ENCODE measurements at places on chromosomes 4 and X.

- H3K4me3 ChIP-seq: no peak overlapping the region
- no peak for DNase-seq
- no peaks in the 10 kb centered on the region for H3K4me1 ChIP-seq
Measured at GRCh38 chr4:1554876-1555265, 129.2 kb downstream of the FAM53A start.

DNA sequence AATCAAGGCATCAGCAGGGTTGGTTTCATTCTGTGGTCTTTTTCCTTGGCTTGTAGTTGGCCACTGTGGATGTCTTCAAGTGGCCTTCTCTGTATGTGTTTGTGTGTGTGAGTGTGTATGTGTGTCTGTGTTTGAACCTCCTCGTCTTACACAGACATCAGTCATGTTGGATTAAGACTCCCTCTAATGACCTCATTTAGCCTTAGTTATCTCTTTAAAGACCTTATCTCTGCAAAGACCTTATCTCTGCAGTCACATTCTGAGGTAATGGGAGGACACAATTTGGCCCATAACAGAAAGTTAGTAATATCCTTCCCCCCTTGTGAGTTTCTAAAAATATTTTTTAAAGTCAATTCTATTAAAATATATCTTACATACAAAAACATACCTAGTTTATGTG, 126.7 kb downstream of the EMCN start:
- H3K27me3 ChIP-seq: no peaks in the 10 kb centered on the region
- no peaks in the 10 kb centered on the region for H3K4me1 ChIP-seq
- H3K4me3 ChIP-seq: no peak overlapping the region
- no peak for DNase-seq
- H3K36me3 ChIP-seq: no peaks in the 10 kb centered on the region
- H3K27ac ChIP-seq: no peak overlapping the region

- peaks cover 19% of the 10 kb centered on the region for H3K36me3 ChIP-seq
- H3K27me3 ChIP-seq: no peaks in the 10 kb centered on the region
- no peak overlapping the region for H3K27ac ChIP-seq
- no peaks in the 10 kb centered on the region for H3K4me1 ChIP-seq
- no peak overlapping the region for H3K4me3 ChIP-seq
- no peak for DNase-seq
Measured at GRCh38 chr4:20724915-20725314, 24.7 kb downstream of the PACRGL start.

GRCh38 chrX:46381630-46382029, 163.6 kb downstream of the ZNF674 start:
- no peak for DNase-seq
- no peaks in the 10 kb centered on the region for H3K36me3 ChIP-seq
- H3K4me1 ChIP-seq: no peaks in the 10 kb centered on the region
- H3K4me3 ChIP-seq: no peak overlapping the region
- no peaks in the 10 kb centered on the region for H3K27me3 ChIP-seq
- H3K27ac ChIP-seq: no peak overlapping the region

DNA sequence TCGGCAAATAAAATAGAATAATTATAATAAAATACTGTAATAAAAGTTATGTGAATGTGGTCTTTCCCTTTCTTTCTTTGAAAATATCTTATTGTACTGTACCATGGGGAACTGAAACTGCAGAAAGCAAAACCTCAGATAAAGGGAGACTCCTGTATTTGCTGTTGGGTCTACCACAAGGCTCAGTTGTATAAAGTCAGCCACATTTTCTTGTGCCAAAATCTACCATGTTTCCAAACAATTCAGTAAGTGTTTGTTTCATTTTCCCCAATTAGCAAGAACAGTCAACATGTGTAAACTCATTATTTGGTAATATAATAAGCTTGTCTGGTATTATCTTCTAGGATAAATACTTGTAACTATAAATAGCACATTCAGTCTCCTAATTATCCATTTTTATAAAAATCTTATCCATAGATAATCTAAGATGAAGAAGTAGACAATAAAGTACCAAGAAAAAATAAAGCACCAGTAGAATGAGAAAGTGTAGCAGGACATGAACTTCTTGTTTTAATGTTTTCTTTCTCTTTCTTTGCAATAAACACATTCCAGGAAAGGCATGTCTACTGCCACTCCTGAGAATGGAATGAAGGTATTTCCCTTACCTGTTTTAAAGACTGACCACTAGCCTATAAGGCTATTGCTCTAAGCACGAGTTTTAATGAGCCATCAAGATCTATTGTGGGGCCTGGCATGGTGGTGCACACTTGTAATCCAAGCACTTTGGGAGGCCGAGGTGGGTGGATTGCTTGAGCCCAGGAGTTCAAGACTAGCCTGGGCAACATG, 15.0 kb upstream of the OTUD4 start:
- no peaks in the 10 kb centered on the region for H3K36me3 ChIP-seq
- no peaks in the 10 kb centered on the region for H3K4me1 ChIP-seq
- no peaks in the 10 kb centered on the region for H3K27me3 ChIP-seq
- no peak overlapping the region for H3K27ac ChIP-seq

GRCh38 chrX:110804446-110804845, 8.8 kb upstream of the CHRDL1 start:
- H3K36me3 ChIP-seq: no peaks in the 10 kb centered on the region
- H3K27ac ChIP-seq: no peak overlapping the region
- no peaks in the 10 kb centered on the region for H3K4me1 ChIP-seq
- no peaks in the 10 kb centered on the region for H3K27me3 ChIP-seq
- no peak overlapping the region for H3K4me3 ChIP-seq

DNA sequence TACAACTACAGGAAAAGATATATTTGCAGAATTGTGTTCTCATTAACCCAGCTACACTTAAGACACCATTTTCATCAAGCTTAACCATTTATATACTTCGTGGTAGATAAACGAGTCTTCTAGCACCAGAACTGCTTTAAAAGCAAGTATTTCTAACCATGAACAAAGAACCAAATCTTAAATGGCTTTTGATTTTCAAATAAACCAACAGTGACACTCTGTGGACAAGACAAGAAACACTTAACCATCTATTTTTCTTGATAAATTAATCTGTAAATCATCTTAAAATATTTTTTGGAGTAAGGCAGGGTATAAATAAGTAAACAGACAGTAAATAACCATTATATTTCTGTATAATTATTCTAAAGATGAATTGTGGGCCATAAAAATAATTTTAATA, 10.2 kb downstream of the BEND2 start:
- H3K27me3 ChIP-seq: no peaks in the 10 kb centered on the region
- peak; percentile 0 for DNase-seq
- no peak overlapping the region for H3K4me3 ChIP-seq
- no peak overlapping the region for H3K27ac ChIP-seq
- H3K4me1 ChIP-seq: no peaks in the 10 kb centered on the region
- H3K36me3 ChIP-seq: no peaks in the 10 kb centered on the region

GRCh38 chr4:158929939-158930638, 161.3 kb downstream of the FNIP2 start:
- no peak overlapping the region for H3K4me3 ChIP-seq
- H3K27ac ChIP-seq: no peak overlapping the region
- no peak for DNase-seq
- no peaks in the 10 kb centered on the region for H3K4me1 ChIP-seq
- H3K36me3 ChIP-seq: no peaks in the 10 kb centered on the region

DNA sequence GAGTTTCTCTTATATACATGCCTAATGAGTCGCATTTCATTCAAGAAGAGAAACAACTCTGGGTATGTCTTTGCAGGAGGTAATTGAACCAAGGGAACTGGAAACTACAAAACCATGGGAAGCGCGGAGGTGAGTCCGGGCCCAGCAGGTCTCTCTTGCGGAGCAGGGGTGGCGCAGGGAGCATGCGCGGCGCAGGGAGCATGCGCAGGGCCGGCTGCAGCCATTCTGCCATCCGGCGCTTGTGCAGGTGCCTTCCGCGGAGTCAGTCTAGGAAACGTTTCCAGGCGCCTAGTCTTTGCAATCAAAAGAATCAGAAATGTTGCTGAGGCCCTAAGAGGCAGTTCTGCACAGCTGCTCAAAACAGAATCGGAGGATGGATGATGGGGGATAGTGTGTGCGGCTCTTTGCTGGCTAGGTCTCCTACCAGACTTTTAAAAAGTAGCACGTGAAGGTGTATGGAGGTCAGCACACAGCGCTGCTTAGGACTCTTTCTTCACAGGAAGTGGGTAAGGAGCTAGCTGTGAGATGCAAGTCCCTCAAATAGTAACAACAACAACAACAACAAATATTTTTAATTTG, 433.8 kb upstream of the FAT1 start:
- H3K4me1 ChIP-seq: no peaks in the 10 kb centered on the region
- no peak overlapping the region for H3K4me3 ChIP-seq
- H3K36me3 ChIP-seq: no peaks in the 10 kb centered on the region
- H3K27ac ChIP-seq: no peak overlapping the region
- no peak for DNase-seq

DNA sequence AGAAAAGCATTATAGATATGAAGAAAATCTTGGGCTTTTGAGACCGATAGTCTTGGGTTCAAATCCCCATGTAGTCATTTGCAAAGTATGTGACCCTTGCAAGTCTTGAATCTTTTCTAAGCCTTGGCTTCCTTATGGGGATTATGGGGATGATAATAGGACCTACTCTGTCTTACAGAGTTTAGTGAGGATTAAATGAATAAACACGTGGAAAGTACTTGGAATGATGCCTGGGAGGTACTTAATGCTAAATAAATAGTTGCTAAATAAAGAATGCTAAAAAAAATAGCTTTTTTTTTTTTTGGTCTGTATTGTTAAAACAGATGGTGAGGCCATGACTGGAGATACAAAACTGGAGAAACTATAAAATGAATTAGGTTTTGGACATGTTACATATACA, 292.7 kb downstream of the GPAT3 start:
- H3K27me3 ChIP-seq: no peaks in the 10 kb centered on the region
- no peaks in the 10 kb centered on the region for H3K4me1 ChIP-seq
- H3K4me3 ChIP-seq: no peak overlapping the region
- H3K36me3 ChIP-seq: no peaks in the 10 kb centered on the region

DNA sequence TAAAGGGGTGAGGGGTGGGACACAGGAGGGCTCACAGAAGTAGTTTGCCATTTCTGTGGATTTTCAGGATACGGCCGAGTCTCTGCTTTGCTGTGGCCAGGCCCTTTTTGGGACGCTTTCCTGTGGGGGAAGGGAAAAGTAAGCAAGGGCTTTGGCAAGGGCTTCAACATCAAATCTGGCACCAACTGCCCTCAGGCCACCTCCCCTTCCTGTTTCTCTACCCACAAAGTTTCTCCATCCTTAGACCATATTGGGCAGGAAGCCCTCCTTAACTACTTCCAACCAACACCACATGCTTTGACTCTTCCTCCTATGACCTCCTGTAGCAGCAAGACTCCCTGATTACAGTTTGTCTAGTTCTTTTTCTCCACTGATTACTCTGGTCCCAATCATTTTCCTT, 105.1 kb downstream of the PHF8 start:
- DNase-seq: no peak
- no peak overlapping the region for H3K4me3 ChIP-seq
- H3K27me3 ChIP-seq: no peaks in the 10 kb centered on the region
- no peaks in the 10 kb centered on the region for H3K4me1 ChIP-seq
- no peaks in the 10 kb centered on the region for H3K36me3 ChIP-seq

- no peaks in the 10 kb centered on the region for H3K36me3 ChIP-seq
- DNase-seq: no peak
- no peak overlapping the region for H3K27ac ChIP-seq
- H3K27me3 ChIP-seq: no peaks in the 10 kb centered on the region
- H3K4me3 ChIP-seq: no peak overlapping the region
Measured at GRCh38 chr4:61493470-61493869, 293.3 kb downstream of the ADGRL3 start.
